ENCODE measurements at places on chromosomes 6 and 20. TPM values are rescaled to one million over a fixed set of nuclear protein-coding genes. Genes with fewer than 3 reads are reported as not detected.

DDX43 gene
- total RNA-seq: 1.0 TPM

ID4 gene
- total RNA-seq: not detected

TP53TG5 gene
- not detected for total RNA-seq

BPIFB1 gene
- not detected for total RNA-seq

VSTM2L gene
- 0.14 TPM for total RNA-seq

TRIM40 gene
- not detected for total RNA-seq

FHL5 gene
- not detected for total RNA-seq

CTAGE9 gene
- not detected for total RNA-seq

ZNF76 gene
- 24.0 TPM for total RNA-seq

SFTA2 gene
- total RNA-seq: not detected

RANBP9 gene
- 49.2 TPM for total RNA-seq

LY6G6D gene
- total RNA-seq: not detected

OR12D3 gene
- total RNA-seq: not detected

PLCB1 gene
- 13.4 TPM for total RNA-seq

ZNF391 gene
- 1.0 TPM for total RNA-seq

CST5 gene
- total RNA-seq: not detected

SNPH gene
- 1.5 TPM for total RNA-seq

C20orf96 gene
- 2.0 TPM for total RNA-seq

TRAPPC3L gene
- total RNA-seq: not detected

LY6G6F gene
- total RNA-seq: not detected

TBC1D22B gene
- 27.3 TPM for total RNA-seq

PAX1 gene
- not detected for total RNA-seq

MATN4 gene
- total RNA-seq: 0.31 TPM

TREML2 gene
- total RNA-seq: 8.1 TPM
